Neural progenitor cell (in vitro differentiated cells): ENCODE measurements at places on chromosomes 1 and 21. TPM values are rescaled to one million over a fixed set of nuclear protein-coding genes. Genes with fewer than 3 reads are reported as not detected.

The SLC44A3 gene
- 0.25 and 1.7 TPM in 2 replicates for total RNA-seq

The AADACL3 gene
- total RNA-seq = not detected in 2 replicates

The OVAAL gene
- total RNA-seq = not detected in 2 replicates

The NPHP4 gene
- 8.9 and 13.0 TPM in 2 replicates for total RNA-seq

The PROX1 gene
- total RNA-seq = 1.3 and 5.0 TPM in 2 replicates

The KRTAP19-3 gene
- total RNA-seq = not detected in 2 replicates

The VTCN1 gene
- 0.11 and 0.22 TPM in 2 replicates for total RNA-seq

The TMEM125 gene
- total RNA-seq = 0.73 and 2.2 TPM in 2 replicates

The LCE1B gene
- not detected in 2 replicates for total RNA-seq

The FUBP1 gene
- total RNA-seq = 353 and 491 TPM in 2 replicates

The ITGB2 gene
- 0.09 TPM in 1 of 2 replicates, not detected in the other for total RNA-seq

The WDR26 gene
- 52.1 and 62.4 TPM in 2 replicates for total RNA-seq

The TNN gene
- total RNA-seq = not detected in 2 replicates

The OR2AK2 gene
- not detected in 2 replicates for total RNA-seq

The DTL gene
- total RNA-seq = 62.4 and 76.6 TPM in 2 replicates
